ENCODE measurements at places on chromosomes 4 and X.
A peak's percentile ranks its signal among the peaks of the same experiment; 100 is the strongest.

- no peak for DNase-seq
Observed at GRCh38 chrX:2875798-2876399, 47.2 kb downstream of the GYG2 start.

DNA sequence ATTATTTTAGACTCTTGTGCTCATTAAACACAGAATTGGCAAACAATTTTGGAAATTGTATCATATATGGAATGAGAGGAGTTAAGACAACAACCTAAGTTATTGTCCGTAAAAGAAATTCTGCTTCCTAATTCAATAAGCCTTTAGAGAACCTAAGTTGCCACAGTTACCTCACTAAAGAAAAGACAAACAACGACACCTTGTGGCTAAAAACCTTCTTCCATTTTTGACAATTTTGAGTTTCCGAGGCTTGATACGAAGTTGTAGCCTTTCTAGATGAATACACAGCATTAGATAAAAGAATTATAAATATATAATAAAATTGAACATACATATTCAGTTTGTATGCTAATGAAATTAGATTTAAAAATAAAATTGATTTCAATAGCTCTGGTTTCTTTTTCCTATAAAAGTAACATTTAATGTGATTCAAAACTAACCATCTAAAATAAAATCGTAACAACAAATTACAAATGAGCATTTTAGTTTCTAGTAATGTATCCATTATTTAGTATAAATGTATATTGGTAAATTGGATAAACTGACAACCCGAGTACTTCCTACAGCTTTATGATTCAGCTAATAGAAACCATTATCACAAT, 275.1 kb downstream of the GPM6A start:
- DNase-seq: peak; percentile 29

- no peak for DNase-seq
Observed at GRCh38 chrX:106178826-106179225, 10.7 kb downstream of the PWWP3B start.

DNA sequence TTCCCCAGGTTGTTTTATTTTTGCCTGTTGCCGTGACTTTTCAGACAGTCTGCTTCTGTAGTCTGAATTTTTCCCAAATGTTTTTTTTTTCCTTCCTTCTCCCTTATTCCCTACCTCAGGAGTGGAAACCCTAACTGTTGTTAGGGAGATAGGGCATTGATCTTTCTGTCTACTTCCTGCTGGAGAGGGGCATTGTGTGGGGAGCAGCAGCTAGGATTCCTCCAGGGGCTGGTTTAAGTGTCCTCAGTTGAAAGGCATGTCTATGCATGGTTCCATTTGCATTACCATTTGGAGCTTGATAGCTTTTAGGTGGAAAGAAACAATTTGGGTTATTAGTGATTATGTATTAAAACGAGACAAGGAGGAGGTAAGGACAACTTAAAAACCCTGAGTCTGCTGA, 383.9 kb downstream of the DCAF12L2 start:
- DNase-seq: no peak

DNA sequence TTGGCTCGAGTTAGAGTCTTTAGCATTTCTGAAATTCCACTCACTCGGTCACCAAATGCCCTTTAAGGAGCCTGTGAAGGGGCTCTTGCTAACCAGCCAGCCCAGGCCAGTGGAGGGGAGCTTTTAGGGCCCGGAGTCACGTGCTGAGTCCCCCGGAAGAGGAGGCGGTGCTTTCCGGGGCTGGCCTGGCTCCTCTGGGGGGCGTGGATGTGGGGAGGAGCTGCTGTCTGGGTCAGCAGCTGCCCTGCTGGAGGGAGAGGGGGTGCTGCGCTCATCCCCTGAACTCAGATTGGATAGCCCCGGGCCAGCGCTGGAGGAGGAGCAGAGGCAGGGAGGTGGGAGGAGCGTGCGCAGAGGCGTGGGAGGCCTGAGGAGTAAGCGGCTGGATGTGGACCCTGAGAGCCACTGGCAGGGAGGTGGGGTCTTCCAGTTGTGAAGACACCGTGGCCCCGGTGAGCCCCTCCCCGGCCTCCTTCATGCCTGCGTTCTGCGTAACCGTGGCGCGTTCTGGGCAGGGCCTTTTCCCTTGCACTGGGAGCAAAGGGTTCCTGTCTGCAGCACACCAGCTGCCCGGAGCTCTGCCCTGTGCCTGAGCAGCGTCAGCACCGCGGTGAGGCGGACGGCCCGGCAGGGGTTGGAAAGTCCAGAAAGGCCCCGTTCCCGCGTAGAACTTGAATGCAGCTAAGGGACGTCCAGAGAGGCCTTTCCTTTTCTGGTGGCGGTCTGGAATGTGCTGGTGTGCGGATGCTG, 19.7 kb downstream of the MAEA start:
- no peak for DNase-seq

GRCh38 chr4:41125558-41126311, 88.6 kb downstream of the APBB2 start:
- DNase-seq: no peak

DNA sequence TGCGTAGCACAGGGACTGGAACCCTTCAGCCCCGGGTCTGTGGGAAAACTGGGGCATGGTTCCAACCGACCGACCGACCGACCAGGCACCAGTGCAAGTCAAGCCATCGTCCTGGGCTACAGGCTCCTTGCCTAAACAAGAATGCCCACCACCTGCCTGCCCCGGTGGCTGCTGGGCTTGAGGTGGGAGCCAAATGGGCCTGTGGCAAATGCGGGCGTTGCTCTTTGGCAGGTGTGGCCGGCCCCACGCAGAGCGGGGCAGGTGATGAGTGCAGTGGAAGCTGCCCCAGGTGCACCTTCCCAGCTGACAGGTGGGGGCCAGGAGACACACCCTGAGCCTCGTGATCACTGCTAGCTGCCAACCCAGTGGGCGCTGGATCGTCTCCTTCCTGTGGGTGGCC, 77.9 kb downstream of the MTMR1 start:
- no peak for DNase-seq

- no peak for DNase-seq
Observed at GRCh38 chr4:5526080-5526846, 182.1 kb downstream of the EVC2 start.

GRCh38 chrX:118751950-118752783, 24.8 kb downstream of the IL13RA1 start:
- DNase-seq: no peak

GRCh38 chr4:182697094-182697493, 220.1 kb downstream of the DCTD start:
- DNase-seq: no peak

DNA sequence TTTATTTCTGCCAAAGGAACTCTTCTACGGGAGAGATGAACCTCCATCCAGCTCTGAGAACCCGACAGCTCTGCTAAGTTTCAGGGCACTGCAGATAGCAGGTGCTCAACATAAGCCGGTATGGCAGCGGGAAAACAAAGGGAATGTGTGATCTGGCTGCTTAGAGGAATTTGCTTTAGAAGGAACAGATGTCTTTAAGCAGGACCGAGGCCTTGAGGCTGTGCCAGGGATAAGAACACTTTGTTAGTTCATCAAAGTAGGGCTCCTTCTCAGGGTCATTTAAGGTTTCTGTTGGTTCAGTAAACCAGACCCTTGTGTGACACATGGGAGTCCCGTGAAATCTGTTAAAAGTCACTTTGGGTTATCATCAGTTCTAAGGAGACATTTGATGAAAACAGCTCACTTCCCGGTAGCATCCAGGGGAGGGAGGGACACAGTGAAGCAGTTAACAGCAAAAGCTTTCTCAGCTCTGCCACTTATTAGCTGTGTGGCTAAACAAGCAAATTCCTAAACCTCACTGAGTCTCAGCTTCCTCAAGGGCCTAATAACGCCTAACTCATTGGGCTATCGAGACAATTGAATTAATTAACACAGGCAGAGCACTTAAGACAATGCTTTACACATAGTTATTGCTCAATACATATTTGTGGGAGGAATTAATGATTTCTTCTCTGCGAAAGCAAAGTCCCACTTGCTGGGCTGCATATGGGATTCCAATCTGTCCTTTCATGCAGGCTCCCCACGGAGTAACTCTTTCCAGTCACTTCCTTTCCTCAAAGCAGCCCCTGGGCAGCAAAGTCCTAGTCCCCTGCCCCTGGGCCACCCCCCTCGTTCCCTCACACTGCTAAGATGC, 2.9 kb upstream of the FTSJ1 start:
- no peak for DNase-seq

DNA sequence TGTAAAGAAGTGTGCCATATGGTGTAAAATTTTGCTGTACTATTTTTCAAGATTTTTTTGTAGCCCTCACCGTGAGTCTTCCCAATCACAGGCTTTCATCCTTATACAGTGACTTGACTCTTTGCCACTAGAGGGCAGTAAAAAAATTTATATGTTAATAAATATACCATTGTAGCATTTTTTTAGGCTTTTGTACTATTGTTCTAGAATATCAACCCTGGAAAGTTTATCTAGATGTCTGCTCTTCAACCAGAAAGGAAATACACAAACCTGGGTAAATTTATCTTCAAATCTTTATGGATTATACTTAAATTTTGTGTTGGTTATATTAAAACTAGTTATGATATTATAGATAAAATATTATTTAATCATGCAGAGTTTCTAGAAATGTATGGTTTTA, 235.3 kb downstream of the TENM3 start:
- DNase-seq: peak; percentile 58

DNA sequence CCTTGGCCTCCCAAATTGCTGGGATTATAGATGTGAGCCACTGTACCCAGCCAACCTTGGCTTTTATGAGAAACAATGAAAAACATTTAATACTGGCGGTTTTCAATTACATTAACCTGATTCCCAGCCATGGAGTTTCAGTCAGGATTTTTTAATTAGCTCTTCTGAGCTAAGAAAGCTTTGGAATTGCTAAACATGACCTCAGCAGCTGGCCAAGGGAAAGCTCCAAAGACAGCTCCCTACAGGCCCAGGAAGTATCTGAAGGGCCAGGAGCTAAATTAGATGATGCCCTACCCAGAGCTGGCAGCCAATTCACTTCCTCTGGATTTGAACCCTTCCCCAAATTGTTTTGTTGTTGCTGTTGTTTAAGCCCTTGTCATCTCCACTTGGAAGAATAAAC, 26.5 kb upstream of the FUNDC1 start:
- DNase-seq: no peak

DNA sequence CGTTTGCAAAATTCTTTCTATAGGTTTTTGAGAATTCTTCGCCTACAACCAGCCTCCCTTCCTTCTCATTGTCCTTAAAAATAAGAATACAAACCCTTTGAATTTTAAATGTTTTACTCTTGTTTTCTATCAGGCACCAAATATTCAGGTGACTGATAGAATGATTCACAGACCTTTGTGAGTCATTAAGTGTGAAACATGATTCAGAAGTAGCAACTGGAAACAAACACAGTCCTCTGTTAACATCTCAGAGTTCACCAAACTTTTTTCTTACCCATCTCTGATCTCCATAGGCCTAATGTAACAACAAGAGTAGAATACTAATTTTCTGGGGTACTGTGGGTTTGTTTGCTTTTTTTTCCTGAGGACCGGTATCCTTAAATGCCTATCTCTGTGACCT, 63.4 kb upstream of the MAB21L2 start:
- DNase-seq: no peak

GRCh38 chr4:12791536-12791935, 692.6 kb downstream of the RAB28 start:
- DNase-seq: no peak

- DNase-seq: no peak
Observed at GRCh38 chr4:11250510-11250909, 178.2 kb downstream of the HS3ST1 start.

DNA sequence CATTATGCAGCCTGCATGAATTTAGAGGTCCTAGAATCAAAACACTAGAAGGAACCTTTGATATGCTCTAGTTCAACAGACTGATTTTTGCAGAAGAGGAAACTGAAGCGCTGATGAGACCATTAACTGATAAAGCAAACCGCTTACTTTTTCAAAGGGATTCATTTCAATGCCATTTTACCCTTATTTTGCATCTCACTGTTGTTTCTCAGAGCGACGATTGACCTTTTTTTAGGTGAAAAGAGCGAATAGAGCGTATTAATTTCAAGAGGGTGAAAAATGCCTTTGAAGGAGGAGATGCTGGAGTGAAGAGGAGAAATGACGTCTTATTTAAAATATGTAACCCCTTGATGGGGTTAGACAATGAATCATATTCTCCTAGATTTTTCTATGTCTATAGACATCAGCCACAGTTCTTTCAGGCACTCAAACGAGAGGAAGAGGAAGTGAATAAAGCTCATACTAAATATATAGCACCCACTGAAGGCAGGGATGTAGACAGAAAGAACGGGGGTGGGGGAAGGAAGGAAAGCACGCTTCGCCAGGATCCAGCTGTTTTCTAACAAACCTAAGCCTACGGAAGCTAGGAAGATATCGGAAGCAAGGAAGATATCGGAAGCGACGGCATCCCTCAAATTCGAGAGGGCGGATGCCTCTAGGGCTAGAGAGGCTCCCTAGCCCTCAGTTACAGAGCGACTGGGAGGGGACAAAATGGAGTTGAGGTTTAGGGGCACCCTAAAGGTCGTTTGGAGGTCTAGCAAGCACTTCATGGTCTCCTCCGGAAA, 848 bp downstream of the ACSL4 start:
- DNase-seq: no peak

GRCh38 chr4:161466316-161466715, 697.5 kb downstream of the FSTL5 start:
- no peak for DNase-seq

GRCh38 chr4:119783189-119783983, 154.8 kb upstream of the PDE5A start:
- DNase-seq: no peak

DNA sequence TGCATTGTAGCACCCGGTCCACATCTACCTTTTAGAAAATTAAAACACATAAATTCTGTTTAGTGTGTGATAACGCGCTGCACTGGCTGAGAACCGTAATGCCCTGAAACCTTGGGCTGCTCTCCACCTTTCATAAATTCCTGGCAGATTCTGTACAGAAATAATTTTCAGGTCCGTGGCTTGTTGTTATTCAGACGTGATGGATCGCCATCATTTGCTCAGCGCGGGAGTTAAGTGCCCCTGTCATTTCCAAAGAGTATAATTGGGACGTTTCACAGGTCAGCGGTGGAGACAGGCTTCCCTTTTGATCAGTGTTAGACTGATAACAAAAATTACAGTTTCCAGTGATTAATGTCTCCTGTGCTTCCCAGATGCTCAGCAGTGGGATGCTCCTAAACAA, 16.5 kb downstream of the UVSSA start:
- DNase-seq: no peak

GRCh38 chrX:2500803-2501558, at the start of the genes DHRSX and ZBED1:
TSS of gene DHRSX (minus strand) at chrX:2500976. CDS start at chrX:2500925, 51 bp downstream.
TSS of gene ZBED1 (minus strand) at chrX:2500976. CDS start at chrX:2490719, 10,257 bp downstream.
- no peak for DNase-seq

DNA sequence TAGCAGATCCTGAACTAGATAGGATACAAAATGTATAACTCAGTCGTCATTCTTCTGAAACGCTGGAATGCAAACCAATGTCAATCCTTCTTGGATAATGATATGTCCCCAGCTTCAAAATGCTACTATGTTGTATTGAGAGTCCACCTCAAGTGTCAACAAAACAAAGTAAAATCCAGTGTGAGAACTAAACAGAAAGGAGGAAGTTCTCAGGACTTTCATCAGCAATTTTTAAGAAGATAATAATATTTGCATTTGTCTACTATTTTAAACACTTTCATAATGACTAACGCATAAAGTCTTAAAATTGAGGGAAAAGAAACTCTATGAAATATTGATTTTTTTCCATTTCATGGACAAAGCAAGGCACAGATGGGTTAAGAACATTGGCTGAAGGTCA, 36.3 kb downstream of the SOD3 start:
- no peak for DNase-seq
